ENCODE measurements at places on chromosomes 12 and 14.

- peak; percentile 37 for DNase-seq
These were observed 494.3 kb upstream of the ATXN7L3B start for GRCh38 chr12:74043343-74043742.

DNA sequence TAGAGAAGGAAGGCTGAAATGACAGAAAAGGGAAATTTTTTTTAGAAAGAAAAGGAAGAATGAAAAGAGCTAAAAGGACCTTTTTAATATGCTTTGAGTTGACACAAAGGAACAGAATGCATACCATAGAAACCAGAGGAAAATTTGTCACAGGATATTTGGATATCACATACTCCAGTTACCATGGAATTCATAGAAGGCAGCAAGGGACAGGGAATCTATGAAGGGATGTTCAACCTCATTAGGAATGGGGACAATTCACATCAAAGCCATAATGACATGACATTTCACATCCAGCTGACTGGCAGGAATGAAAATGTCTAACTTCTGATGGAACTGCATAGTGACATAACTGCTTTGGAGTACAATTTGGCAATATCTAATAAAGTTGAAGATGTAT, 469.4 kb downstream of the CCER1 start:
- no peak for DNase-seq

- no peak for DNase-seq
These were observed 73.5 kb upstream of the VASH1 start for GRCh38 chr14:76687611-76688382.

DNA sequence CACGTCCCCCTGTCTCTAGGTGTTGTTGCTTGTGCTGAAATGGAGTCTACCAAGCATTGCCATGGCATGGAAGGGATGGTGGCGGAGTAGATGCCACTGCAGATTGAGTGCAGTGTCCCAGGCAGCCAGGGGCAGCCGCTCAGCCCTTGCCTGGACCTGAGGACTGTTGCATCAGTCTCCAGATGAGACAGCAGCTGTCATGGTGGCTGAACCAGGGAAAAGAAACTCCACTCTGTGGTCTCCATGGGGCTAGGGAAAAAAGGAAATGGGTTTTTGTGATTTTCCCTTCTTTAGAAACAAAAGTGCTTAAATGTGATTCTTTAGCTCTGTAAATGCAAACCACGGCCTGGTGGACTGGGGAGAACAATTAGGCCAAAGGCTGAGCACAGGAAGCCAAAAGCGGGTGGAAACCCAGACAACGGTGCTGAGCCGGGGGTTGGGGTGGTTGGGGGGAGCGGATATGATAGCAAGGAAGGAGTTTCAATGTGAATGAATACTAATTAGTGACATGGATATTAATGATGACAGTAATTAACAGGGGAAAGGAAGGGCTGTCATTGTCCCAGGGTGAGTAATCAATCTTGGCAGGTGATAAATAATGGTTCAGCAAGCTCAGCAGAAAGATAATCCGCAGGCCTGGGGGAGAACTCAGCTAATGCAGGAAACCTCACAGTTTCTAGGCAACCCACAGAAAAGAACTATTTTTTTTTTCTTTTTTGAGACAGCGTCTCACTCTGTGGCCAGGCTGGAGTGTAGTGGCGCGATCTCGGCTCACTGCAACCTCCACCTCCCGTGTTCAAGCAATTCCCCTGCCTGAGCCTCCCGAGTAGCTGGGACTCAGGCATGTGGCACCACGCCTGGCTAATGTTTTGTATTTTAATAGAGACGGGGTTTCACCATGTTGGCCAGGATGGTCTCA, 442.6 kb downstream of the DPF3 start:
- no peak for DNase-seq

DNA sequence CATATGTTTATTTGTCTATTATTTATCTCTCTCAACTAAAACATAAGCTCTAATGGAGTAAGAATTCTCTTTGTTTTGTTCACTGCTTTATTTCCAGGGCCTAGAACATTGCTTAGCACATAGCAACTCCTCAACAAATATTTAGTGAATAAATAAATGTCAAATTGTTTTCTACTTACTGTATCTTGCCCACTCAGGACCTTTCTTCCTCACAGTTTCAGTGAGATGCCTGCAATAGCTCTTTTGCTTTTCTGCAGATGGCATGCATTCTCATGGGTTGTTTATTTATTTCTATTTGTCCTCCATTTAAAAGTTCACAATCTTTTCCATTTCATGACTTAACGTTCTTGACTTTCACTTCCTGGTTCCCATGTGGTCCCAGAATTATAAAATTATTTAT, 94.9 kb upstream of the TTC7B start:
- DNase-seq: no peak

DNA sequence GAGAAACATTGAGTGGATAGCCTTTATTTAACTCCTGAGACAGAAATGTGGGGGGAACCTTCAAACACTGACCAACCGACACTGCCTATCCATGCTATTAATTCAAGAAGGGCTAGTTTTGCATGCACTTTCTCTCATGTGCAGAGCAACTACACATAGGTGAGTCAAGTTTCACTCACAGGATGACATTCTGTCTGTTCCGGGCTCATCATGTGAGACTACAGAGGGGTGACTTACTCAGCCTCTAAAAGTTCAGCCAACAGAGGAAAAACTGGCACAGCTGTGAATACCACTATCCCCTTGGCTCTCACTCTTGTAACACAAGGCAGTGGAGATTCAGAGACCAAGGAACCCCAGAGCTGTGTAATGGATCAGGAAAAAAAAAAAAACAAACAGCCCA, 13.3 kb downstream of the BEST3 start:
- DNase-seq: peak; percentile 48

- no peak for DNase-seq
These were observed 221.0 kb downstream of the ASCL1 start for GRCh38 chr12:103178366-103179080.

GRCh38 chr12:95838125-95838524, 20.6 kb upstream of the SNRPF start:
- peak; percentile 50 for DNase-seq

GRCh38 chr14:50375760-50376159, 20.9 kb downstream of the CDKL1 start:
- no peak for DNase-seq

GRCh38 chr14:43894534-43894933, 612.5 kb downstream of the FSCB start:
- no peak for DNase-seq

DNA sequence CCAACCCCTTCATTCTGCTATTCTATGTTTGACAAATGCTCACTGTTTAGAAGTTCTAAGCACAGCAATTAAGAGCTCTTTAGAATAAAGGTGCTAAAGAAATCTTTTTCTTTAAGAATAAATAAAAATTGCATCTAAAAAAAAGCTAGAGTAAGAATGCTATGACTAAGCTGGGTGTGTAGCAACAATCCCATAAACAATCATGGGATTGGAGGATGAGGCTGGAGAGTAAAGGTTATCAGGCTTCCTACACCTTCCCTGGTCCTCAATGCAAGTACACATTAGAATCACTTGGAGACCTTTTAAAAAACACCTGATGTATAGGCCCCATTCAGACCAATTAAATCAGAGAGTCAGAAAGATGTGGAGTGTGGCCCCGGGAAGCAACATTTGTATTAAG, 88.3 kb downstream of the CIT start:
- peak; percentile 32 for DNase-seq

GRCh38 chr14:55625481-55625880, 45.5 kb downstream of the KTN1 start:
- peak; percentile 55 for DNase-seq

- DNase-seq: no peak
These were observed 841.2 kb upstream of the FBXO33 start for GRCh38 chr14:40273417-40273816.

- peak; percentile 6 for DNase-seq
These were observed 47.2 kb downstream of the FOXG1 start for GRCh38 chr14:28813810-28814209.

DNA sequence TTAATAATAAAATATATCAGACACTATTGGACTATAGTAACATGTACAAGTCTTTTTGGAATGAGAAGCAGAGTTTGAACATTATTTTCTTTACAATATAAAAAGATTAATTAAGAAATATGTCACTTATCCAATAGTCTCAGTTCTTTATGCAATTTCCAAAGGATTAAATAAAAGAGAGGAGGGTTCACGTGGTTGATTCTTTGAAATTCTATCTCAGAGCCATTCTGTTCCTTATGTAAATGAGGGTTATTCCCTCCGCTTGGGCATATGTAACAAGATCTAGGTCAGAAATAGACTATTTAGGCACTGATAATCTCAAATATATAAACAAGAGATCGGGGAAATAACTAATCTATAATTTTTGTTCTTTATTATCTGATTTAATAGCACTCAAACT, 2.1 kb upstream of the TUBA1A start:
- DNase-seq: no peak

- no peak for DNase-seq
These were observed 409.1 kb downstream of the TMEM132D start for GRCh38 chr12:129494766-129495165.

DNA sequence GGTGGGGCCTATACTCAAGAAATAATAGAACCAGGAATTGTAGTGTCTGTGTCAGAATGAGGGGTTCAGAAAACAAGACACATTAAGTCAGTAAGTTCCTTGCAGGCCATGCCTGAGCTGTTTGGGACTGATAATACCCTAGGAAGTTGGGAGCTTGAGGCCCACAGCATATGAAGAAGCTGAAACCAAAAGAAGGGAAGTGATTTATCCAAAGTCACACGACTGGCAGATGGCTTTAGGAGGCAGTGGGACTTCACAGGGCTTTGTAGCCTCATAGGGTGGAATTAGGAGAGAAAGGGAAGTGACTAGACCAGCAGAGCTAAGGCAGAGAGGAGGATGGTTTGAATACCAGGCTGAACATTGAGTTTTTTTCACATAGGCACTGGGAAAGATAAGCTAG, 56.6 kb upstream of the SRSF5 start:
- DNase-seq: no peak

DNA sequence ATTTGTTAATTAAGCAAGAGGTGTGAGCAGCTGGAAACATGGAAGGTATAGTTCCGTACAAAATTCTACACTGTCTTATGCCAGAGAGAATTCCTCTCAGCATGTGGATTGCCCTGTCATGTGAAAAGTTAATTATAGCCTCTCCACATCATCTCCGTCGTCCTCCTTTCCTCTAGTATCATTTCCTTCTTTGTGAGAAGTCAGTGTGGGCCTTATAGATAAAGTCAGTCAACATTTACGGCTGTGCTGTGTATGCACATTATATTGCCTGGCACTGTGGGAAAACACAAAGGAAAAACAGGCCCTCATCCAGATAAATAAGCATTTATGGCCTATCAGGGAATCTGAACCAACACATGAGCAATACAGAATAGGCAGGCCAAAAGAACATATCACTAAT, 236.6 kb downstream of the SEC23A start:
- no peak for DNase-seq

DNA sequence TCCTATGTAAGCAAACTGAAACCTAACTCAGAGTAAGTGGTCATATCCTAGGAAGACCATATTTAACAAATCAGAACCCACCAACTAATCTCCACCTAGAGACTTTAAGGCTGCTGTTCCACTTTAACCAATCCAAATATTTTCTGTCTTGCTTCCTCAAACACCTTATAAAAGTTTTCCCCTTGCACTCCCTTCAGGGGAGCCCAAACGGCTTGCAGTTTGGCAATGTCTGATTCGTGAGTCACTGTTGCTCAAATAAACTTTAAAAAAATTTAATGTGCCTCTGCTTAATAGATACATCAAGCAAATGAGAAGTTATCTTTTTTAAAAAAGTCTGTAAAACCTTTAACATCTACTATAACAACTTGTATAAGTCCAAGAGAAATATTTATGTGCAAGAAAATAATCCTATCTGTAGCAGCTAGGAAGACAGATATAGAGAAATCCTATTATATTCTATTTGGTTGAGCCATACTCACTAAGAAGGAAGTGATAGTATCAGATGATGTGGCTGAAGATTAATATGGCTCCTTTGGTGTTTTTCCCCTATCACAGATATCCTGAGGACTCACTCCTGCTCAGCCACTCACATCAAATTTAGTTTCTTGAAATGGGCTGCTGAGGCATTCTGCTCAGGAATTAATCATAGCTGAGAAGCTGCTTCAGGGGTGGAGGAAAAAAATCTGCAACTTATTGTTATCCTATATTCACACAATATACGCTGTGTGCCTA, 65.1 kb upstream of the DUSP6 start:
- peak; percentile 52 for DNase-seq

DNA sequence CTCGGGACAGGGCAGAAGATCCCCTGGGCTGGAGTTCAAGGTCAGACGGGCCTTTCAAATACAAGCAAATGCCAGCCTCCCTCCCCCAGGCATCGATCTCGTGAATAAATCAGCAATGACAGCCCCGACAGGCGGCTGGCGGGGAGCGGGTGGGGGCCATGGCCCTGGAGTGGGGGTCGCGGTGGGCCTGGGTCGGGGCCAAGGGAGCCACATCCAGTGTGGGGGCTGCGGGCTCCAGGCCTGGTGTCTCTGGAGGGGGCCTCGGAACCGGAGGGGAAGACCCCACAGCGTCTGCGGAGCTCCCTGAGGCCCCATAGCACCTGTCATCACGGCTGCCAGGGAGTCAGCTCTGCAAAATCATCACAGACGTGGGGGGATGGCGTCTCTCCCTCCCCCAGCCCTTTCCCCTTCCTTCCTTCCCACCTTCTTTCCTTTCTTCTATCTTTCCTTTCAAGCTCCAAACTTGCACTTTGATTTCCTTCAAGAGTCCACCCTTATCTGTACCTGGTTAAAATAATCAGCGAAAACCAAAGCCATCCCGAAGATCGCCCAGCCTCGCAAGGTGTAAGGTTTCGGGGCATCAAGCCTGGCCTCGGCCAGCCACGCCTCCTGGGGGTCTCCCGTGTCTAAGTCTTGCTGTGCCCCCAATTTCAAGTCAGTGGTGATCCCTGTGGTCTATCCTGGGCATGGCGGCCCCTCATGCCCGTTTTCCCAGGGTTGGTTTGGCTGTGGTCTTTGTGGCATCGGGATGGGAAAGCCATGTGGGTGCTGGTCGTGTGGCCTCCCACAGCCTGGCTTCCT, 92.1 kb downstream of the NOC4L start:
- no peak for DNase-seq

DNA sequence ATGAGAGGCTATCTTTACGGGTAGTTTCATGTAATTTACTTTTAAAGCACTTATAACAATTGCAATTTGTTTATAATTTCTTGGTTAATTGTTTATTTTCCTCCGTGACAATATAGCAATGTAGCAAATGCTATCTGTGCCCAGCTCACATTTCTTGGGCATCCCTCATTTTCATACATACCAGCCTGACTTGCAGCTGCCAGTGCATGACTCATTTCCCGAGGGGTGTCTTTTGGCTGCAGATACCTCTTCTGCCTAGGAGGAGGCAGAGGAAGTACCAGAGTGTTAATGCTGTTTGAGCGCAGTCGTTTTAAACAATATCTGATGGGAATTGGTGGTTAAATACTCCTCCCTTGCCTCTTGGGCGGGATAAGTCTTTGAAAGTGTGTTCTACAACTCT, 104.2 kb upstream of the ABCD2 start:
- DNase-seq: peak; percentile 46

- peak; percentile 14 for DNase-seq
These were observed 12.0 kb upstream of the SLCO1B3 start for GRCh38 chr12:20798554-20798953.

- no peak for DNase-seq
These were observed 128.9 kb downstream of the BCL11B start for GRCh38 chr14:99143126-99143525.

All from fibroblast of the aortic adventitia (primary cell).